ENCODE measurements at places on chromosomes 4 and X.
A peak's percentile ranks its signal among the peaks of the same experiment; 100 is the strongest.

DNA sequence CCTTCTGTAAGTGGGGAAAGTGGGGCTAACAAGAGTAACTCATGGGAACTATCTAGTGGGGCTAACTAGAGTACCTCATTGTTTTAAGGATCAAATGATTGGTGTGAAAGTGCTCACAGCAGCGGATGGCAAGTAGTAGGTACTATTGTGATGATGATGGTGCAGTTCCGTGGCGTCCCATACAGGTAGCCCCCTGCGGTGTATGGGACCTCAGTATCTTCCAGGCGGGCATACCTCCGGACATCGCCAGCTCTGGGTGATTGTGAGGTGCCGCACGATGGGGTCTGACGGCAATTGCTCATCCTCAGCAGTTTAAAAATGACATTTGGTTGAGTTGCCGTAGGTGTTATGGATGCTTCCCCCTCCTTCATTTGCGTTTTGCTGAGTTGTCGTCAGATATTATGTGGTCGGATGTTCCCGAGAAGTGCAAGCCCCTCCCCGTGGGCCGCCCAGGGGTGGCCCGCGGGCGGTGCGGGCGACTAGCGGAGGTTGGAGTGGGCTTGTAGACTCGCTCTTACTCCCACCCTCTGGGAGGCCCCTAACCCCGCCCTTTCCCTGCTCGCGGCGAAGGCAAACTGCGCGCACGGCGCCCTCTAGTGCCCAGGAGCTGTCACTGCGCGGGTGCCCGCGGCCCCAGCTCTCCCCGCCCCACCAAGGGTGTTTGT lies 18.3 kb upstream of the GPR101 start:
- DNase-seq = peak; percentile 53

GRCh38 chrX:71128915-71129765 lies 10.7 kb downstream of the MED12 start:
- no peak for DNase-seq

DNA sequence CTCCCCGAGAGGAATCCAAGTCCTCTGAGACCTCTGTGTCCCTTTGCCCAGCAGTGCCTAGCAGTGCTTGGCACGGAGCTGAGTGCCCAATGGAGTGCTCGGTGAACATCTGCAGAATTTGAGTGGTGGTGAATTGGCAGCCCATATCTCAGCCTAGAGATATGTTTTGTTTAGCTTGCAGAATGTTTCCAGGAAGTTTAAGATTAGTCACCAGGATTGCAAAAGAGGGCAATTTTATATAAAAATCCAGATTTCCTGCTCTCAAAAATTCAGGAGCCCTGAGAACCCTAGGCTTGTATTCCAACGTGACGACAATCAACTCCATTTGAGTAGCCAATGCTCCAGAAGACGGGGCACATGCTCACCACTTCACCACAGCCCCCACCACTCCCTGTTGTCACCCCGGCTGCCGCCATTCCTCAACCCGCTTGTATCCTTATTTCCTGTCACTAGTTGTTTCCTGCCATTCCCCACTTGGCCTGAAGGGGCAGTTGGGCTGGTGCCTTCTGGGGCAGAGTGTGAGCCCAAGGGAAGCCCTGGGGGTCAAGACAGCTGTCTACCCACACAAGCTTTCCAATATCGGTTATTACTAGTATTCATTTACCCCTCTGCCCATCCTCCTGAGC lies 116.9 kb downstream of the EFNB1 start:
- DNase-seq = no peak

- DNase-seq = no peak
Measured at GRCh38 chr4:78325271-78326157, 226.1 kb upstream of the ANXA3 start.

DNA sequence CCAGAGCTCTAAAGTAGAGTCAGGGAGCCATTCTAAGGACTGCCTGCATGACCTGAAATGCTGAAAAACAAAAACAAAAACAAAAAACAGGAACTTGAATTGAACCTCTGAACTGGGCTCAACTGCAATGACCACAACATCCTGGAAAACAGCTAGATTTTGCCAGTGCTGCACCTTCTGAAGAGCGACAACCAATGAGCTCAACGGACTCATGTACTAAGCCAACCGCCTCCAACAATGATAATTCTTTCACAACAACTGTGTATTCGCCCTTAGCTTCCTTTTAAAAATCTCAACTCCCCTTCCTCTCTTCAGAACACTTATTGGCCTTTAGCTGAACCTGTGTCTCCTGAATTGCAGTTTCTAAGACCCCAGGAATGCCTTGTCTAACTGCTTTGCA lies 69.8 kb downstream of the HAUS3 start:
- DNase-seq = no peak

GRCh38 chr4:25760518-25761157 lies 102.2 kb downstream of the SEL1L3 start:
- DNase-seq = no peak

All from NCI-H1694 treated with DMSO at 0.1 percent for 48 hours (cell line).